ENCODE measurements at places on chromosomes 5 and 9.

GRCh38 chr5:78779771-78780616, 131.4 kb upstream of the LHFPL2 start:
- DNase-seq: no peak

DNA sequence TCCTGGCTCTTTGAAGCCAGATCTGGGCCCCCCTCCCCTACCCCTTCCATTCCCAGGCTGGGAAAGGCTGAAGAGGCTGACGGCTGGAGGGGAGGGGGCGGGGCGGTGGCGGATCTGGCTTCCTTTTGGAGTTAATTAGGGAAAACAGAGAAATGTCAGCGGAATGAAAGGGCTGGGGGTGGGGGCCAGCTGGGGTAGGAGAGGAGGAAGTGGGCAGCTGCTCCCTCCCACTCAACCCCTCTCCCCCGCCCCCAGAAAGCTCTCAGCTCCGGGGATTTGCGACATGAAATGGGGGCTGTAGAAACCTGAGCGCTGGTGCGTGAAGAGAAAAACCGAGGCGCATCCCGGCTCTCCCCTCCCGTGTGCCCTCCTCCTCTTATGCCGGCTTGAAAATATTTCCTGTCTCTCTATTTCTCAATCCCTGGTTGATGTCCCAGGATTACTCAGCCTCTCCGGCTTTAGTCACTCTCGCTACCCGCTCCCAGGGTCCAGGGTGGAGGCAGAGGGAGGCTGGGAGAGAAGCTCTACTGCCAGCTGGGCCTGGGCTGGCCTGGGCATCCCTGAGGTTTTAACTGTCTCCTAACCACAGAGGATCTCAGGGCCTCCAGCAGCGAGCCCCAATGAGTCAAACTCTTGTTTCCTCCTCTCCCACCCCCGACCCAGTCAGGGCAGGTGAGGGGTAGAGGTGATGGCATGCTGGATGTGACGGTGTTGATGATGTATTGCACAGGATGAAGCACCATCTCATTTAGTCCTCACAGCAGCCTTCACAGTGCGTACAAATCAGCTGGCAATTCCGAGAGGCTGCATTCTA, 20.1 kb downstream of the PCDHGC5 start:
- DNase-seq: no peak

DNA sequence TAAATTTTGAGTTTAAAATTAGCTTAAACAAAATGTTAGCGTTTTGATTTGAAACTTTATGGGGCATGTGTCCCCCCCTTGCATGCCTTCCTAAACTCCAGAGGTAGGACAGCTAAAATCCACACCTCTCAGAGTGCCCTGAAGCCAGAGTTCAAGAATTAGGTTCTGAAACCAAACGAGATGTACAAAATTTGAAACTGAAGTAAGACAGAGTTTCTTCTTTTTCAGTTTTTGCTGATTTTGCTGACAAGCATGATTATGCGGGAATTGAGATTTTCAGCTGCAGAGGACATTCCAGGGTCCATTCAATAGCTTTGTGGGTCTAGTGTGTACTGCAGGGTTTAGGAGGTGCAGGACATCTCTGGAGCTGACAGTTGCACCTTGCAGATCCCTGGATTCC, 17.1 kb upstream of the LOX start:
- DNase-seq: no peak

- no peak for DNase-seq
Measured at GRCh38 chr9:68562461-68562860, 21.8 kb upstream of the TMEM252 start.

DNA sequence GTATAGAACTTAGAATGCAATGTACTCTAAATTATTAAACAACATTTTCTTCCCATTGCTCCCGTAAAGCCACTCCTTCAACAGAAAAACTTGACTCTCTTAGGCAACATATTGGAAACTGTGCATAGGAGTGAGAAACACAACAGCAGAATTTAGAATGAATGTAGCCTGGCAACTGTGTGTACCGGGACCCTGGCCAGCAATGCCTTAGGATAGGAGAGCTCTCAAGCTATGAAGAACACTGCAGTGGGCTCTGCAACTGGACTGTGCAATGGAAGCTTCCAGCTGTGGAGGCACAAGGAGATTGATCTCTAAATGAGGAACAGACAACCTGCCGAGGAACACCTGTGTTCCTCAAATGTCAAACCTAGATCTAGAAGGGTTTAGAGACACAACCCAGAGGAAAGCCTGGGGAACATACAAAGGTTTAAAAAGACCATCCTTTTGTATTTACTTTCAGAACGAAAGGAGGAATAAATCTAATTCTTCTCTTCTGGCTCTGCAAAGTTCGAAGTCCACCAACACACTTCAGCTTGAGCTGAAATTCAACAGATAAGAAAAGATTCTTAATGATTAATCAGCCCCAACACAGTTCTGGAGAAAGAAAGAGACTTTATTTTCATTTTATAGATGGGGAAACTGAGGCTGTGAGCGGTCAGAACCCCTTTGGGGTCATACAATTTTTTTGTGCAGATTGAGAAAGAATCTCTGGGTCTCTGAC, 51.5 kb upstream of the ARL15 start:
- DNase-seq: no peak

DNA sequence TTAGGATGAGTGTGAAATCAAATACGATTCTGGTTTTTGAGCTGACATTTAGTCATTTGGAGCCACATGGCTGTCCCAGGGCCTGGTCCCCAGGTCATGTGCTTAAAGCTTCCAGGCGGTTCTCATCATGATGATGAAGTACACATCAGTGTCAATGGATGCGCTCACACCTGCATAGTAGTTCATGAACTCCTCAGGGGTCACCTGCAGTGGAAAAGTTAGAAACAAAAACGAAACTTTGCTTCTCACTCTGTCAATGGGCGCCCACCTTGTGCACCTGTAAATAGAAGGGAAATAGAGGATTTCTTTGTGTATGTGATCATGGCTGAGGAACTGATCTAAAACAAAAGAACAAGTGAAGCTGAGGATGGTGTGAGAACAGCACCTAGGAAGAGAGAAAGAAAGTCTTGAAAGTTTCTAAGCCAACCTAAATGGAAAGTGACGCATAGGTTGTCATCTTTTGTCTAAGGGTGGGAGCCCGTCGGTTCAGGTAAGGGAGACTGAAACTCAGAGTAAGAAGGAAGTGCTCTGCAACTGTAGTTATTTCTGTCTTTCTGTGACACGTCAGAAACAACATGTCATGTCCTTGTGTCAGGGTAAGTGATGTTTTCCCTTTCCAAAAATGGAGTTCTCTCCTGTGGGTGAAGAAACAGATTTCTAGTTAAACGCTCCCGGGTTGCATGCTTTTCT, 33.8 kb downstream of the CAPSL start:
- DNase-seq: no peak

DNA sequence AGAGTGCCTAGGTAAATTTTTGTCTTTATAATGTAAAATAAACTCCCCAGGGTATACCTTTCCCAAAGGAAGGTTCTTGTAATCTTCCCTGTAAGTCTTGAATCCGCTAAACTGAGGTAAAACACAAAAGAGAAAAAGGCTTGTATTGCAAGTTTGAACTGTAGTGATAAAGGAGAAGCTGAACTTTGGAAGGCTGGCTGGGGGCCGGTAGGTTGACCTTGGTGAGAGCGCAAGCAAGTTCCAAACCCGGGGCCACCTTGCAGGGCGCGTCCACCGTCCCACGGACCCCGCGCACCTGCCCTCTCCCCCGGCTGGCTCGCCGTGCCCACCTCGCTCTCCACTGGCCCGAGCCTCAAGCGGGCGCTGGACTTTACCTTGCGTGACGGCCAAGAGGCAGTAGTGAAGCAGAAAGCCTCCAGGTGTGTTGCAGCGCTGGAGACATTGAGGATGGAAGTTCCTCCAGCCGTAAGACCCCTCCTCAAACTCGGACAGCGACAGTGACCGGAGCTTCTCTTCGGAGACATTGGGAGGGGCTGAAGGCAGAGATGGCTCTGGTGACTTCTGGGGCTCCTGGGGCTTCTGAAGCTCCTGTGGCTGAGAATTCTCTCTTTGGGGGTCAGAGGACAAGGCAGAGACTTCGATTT, 428 bp downstream of the SLCO4C1 start:
- DNase-seq: no peak
